Activated gamma-delta T cell treated with Interleukin-2 at 50 U/mL for 16 hours (primary cell): ENCODE measurements at places on chromosomes 2 and 18.

DNA sequence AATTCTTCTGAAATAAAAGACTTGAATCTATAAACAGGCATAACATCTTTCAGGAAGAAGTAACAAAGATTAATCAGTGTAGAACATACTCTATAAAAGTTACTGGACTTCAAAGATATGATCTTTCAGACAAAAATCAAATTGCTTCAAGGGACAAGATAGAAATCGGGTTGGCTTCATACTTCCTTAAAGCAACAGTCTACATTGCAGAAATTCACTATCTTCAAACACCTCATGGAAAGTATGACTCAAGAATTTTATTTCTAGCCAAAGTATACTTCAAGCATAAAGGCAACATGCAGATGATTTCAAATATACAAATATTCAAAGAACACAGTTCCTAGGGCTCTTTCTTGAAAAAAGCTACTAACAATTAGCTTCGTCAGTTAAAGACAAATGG, 240.7 kb downstream of the SRBD1 start:
- no peak for DNase-seq

- no peak for DNase-seq
These were observed 887.3 kb upstream of the CRIM1 start for GRCh38 chr2:35468245-35468644.

DNA sequence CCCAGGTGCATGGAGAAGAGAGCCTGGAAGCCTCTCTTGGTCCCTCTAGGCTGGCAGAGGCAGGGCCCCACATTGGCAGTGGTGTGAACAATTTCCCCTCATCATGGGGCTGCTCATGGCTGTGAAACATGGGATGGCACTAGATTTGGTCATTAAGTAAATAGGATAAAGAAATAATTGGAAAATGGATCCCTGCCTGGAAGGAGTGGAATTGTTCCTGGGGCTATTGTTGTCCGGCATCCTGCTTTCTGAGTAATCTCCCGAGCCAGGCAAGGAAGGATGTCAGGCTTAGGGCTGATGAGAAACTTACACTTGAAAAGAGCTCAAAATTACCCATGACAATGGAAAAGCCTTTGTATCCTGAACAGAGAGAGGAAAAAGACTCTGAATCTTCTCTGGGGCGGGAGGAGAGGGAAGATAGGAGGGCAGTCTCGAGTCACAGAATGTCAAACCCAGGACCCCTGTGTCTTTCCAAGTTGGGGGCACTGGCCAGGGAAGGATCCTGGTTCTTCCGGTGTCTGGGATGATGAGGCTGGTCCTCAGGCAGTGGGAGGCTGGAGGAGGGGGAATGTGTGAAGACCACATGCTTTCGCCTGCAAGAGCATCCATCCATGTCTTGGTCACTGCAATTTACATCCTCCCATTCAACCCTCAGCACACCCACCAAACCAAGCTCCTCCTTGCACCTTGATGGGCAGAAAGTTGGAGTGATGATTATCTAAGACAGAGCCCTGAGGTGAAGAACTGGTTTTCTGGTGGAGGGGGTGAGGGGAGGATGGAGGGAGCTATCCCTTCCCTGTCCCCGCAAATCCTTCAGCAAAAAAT, 27.1 kb upstream of the STEAP3 start:
- no peak for DNase-seq

GRCh38 chr2:12675352-12675795, 41.4 kb upstream of the TRIB2 start:
- no peak for DNase-seq

DNA sequence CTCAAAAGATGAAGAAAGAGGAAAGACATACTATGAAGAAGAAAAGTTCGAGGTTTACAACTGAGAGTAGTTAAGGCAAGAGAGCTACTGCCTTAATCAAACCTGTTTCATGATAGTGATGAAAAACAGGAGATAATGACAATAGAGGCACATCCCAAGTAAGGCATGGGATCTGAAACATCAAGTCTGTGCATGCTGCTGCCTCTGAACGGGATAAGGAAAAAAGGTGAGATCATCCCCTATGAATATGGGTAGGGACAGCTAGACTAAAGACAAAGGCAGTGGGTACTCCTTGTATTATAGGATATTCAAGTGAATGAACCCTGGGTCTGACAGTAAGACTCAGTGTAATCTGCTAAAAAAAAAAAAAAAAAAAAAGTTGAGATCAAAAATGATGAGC, 3.0 kb downstream of the EXOC6B start:
- no peak for DNase-seq

- DNase-seq, result no peak
These were observed 53.7 kb downstream of the PTRHD1 start for GRCh38 chr2:24739354-24740025.

GRCh38 chr2:40020997-40021396, 241.9 kb upstream of the THUMPD2 start:
- DNase-seq, result no peak

- DNase-seq, result no peak
These were observed 119.3 kb upstream of the IL1R2 start for GRCh38 chr2:101872480-101872879.

DNA sequence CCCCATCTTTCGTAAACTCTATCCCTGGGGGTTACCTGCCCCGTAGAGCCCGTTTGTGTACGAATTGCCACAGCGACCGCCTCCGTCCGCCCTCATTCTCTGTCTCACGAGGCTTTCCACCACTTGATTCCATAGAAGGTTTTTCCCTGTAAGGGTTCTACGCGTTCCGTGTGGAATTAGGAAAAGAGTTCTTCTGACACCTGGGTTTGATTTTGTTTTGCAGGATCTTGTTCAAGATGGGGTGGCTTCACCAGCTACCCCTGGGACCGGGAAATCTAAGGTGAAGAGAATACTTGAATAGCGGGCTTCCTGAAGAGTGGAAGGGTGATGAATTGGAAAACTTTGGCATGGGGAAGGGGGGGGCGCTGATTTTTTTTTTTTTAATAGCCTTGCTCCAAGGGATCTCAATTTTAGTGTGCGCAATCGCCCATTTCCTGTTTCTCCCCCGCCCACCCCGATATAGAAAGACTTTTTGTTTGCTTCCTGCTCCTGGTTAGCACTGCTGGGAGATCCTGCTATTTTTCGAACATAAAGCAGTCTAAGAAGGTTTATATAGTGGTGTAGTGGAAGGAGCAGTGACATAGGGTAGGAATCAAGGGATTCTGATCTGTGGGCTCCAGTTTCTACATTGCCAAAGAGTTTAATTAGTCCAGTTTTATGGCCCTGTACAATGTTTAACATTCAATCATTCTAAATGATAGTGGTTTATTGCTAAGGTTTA, 564 bp downstream of the GCC2 start:
- DNase-seq, result peak; percentile 16

GRCh38 chr2:128306081-128306930, 12.4 kb downstream of the HS6ST1 start:
- no peak for DNase-seq

- no peak for DNase-seq
These were observed 27.1 kb upstream of the FZD5 start for GRCh38 chr2:207796585-207797350.

DNA sequence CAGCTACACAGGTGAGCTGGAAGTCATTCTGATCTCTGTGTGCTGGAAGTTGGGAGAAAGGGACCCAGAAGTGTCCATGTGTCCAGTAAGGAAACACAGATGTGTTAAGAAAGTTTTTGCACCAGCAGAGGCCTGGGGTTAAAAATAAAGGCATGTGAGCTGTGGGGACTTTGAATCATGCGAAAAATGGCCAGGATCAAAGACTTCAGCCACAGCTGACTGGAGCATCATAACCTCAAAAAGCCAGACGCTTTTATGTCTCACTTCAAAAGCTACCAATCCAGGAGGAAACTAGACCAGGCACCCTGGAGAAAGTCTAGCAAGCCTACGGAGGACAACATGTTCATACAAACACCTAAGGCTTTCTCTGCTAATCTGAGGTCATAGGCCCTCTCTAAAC, 503.6 kb upstream of the REG3G start:
- no peak for DNase-seq

- no peak for DNase-seq
These were observed 45.9 kb upstream of the NYAP2 start for GRCh38 chr2:225353579-225354085.

GRCh38 chr2:57218206-57218605, 828.4 kb upstream of the VRK2 start:
- no peak for DNase-seq

- DNase-seq, result no peak
These were observed 394.0 kb upstream of the HNRNPA3 start for GRCh38 chr2:176818617-176819016.

DNA sequence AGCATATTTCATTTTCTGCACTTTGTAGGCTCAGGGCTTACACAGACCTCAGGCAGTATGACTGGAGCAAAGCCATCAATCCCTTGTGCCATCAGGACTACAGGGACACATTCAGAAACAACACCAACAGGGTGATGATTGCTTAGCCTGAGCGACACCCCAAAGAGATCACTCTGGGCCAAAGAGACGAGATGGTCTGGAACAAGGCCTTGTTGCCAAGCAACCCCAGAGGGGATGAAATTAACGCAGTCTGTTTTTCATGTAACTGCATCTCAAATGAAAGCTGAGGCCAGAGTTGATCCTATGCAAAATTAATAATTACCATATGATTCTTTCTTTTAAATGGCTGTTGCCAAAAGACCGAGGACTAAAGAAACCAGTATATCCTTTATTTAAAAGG, 20.2 kb upstream of the B3GNT2 start:
- DNase-seq, result no peak

DNA sequence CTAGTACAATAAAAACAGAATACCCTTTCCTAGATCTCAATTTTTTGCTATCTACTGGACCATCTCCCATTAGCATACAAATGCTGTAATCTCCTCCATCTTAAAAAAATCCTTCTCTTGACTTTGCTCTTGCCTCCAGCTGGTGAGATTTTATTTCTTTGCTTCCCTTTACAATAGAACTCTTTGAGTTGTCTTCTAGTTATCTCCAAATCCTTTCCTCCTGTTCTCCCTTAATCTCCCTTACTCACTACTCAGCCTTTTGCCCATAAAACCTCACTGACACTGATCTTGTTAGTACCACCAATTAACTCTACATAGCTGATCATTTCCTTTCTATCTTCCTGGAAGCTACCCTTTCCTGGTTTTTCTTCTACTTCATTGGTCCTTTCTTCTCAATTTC, 63.5 kb upstream of the FRZB start:
- no peak for DNase-seq

- no peak for DNase-seq
These were observed 2.8 kb upstream of the GPR45 start for GRCh38 chr2:105238664-105239240.
